ENCODE measurements at places on chromosomes 4 and X. TPM values are rescaled to one million over a fixed set of nuclear protein-coding genes. Genes with fewer than 3 reads are reported as not detected.

- DNase-seq: peak; percentile 59
Measured at GRCh38 chr4:185137233-185137925, 5.7 kb upstream of the SLC25A4 start.

DNA sequence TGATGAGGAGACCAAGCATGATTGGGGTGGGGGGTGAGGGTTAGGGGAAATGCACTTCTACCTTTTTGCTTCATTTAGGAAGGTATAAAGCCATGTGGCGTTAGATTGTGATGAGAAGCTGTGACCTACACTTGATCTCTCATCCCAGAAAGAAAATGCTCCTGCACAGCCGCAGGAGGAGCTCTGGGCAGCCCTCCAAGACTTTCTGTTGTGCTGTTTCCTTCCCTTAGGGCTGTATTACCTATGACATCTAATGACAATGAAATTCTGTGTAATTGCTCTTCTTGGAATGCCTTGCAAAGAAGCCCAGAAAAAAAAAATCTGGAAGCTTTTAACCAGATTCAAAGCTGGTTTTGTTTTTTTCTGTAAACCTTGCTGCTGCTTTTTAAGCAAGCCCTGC, 13.4 kb downstream of the PRPS2 start:
- no peak for DNase-seq

DNA sequence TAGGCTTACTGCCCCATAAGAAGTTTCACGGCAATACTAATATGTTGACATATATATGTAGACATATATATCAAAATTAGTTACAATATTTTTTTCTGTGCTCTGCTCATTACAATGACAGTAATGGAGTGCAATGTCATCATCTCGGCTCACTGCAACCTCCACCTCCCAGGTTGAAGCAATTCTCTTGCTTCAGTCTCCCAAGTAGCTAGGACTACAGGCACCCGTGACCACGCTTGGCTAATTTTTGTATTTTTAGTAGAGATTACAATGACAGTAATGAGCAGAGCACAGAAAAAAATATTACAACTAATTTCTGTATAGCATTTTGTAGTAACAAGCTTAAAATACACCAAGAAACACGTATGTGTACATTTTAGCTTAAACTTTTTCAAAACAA, 7.6 kb downstream of the EIF4E start:
- no peak for DNase-seq

- DNase-seq: no peak
Measured at GRCh38 chr4:26229974-26230373, 90.8 kb upstream of the RBPJ start.

Gene CTAG2
- total RNA-seq: not detected

Gene TADA2B
- total RNA-seq: 35.5 TPM

DNA sequence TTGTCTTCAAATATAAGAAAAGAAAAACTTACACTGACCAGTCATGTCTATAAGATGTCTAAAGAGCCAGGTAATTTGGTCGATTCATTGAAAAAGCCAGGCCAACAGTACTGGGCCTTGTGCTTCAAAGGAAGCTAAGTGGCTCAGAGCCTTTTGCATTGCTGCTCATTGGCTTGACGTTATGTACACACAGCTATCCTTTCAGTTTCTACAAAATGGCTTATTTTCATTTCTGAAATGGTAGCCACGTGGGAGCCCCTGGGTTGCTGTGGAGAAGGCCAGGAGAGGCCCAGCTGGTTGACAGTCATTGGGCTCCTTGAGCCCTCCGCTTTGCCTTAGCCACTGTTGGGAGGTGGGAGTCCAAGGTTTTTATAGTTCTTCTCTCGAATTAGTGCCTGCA, 199.1 kb upstream of the CXorf66 start:
- no peak for DNase-seq

All from Right ventricle myocardium superior (tissue), 1 donor.